Activated CD4-positive, alpha-beta T cell treated with anti-CD3 and anti-CD28 coated beads, Interleukin-2, amount 10 ng/mL, durations not matched to agents 24 days and 14 days (primary cell): ENCODE measurements at places on chromosomes 3 and 15. TPM values are rescaled to one million over a fixed set of nuclear protein-coding genes. Genes with fewer than 3 reads are reported as not detected.

- no peak overlapping the region for H3K27ac ChIP-seq
- peaks cover 8% of the 10 kb centered on the region for H3K36me3 ChIP-seq
- no peak overlapping the region for H3K4me3 ChIP-seq
- peaks cover 62% of the 10 kb centered on the region for H3K4me1 ChIP-seq
- H3K27me3 ChIP-seq, result no peaks in the 10 kb centered on the region
Observed at GRCh38 chr3:72384602-72385001, 463.6 kb downstream of the SHQ1 start.

DNA sequence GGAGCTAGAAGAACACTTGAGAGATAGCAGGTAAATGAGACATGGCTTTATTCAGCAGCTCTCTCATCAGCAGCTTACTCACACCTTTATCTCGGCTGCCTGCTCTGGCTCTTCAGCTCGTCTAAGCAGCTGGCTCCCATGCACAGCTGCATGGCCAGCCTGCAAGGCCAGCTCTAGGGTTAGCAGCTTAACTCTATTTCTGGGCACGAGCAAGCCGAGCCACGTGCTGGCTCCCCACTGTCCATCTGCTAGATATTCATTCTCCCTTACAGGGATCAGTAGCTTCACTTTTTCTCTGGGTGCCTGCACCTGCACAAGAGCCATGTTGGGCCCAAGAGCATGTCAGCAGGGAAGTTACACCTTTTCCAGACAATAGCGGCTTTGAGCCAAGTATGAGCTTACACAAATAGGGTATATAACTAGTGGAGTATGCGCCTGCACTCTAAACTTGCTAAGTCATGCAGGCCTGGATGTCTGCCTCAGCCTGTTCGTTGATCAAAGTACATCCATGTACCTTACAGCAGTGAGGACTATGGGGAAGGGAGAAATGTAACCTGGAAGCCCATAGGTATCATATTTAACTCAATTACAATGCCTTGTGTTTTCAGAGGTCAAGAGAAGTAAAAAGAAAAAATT lies 174.9 kb upstream of the SNTN start:
- no peak for DNase-seq
- H3K4me3 ChIP-seq, result no peak overlapping the region
- H3K36me3 ChIP-seq, result no peaks in the 10 kb centered on the region
- no peak overlapping the region for H3K27ac ChIP-seq
- no peaks in the 10 kb centered on the region for H3K27me3 ChIP-seq

DNA sequence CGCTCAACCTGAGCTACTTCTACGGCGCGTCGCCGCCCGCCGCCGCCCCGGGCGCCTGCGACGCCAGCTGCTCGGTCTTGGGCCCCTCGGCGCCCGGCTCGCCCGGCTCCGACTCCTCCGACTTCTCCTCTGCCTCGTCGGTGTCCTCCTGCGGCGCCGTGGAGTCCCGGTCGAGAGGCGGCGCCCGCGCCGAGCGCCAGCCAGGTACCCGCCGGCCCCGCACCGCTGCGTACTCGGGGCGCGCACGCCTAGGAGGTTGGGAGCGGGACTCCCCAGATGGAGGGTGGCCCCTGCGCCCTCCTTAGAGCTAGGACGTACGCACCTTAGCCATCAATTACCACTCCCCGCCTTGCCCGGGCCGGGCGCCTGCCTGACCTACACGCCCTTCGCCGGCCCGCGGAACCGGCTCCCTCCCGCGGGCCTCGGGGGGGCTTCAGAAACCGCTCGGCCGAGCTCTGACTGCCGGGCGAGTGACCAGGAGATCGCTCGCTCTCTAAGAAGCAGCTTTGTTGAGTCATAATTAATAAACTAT lies 466 bp downstream of the NFKBIZ start:
- H3K4me1 ChIP-seq, result peaks cover 53% of the 10 kb centered on the region
- H3K27ac ChIP-seq, result peak overlapping the region; percentile 100
- H3K36me3 ChIP-seq, result peaks cover 59% of the 10 kb centered on the region
- H3K27me3 ChIP-seq, result no peaks in the 10 kb centered on the region
- H3K4me3 ChIP-seq, result peak overlapping the region; percentile 97

DNA sequence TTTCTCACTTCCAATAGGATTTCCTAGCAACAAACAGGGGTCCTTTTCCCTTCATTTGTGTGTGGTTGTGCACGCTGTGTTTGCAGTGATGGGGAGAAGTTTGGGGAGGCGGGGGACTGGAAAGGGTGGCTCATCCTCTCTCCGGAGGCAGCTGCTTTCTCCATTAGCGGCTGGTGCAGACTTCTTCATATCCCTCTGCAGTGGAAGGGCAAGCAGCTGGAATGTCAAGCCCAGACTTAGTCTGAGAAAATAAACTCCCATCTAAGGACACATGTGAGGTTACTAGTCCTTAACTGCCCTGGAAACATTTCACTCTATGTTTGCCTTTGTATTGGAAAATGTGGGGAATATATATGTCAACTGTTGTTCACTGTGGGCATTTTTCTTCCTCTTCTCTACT lies 467.0 kb upstream of the RASGRP1 start:
- H3K27me3 ChIP-seq, result peaks cover 18% of the 10 kb centered on the region
- H3K27ac ChIP-seq, result no peak overlapping the region
- no peak overlapping the region for H3K4me3 ChIP-seq
- DNase-seq, result no peak

DNA sequence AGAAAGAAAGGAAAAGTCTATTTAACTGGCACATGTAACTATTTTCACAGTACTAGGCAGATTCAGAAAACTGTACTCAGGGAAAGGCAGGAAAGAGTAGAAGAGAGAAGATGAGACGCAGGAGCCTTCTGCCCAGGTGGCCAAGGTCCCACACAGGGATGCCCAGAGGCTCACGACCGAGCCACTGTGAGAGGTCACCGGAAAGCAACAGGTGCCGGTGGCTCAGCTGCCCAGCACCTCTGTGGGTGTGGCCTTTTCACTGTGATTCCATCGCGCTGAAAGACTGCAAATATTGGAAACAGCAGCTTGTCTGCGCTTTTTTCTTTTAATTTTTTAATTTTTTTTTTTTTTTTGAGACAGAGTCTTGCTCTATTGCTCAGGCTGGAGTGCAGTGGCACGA lies 226.8 kb downstream of the OCA2 start:
- H3K4me3 ChIP-seq, result no peak overlapping the region
- DNase-seq, result peak; percentile 27
- no peaks in the 10 kb centered on the region for H3K36me3 ChIP-seq
- no peaks in the 10 kb centered on the region for H3K4me1 ChIP-seq

DNA sequence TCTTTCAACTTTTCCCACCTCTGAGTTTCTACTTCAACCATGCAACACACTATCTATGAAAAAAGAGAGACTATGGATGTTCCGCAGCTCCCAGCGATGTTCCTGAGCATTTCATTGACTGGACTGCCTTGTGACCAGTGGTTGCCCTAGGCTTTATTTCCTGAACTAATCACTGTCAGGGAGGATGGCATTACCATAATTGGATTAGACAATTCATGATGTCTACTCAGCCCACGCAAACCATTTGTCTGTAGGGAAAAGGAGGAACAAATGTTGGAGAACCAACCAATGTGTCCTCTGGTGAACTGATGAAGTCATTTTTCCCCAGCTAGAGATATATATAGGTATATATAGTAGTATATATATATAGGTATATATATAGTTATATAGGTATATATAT lies 229.3 kb upstream of the MCTP2 start:
- no peaks in the 10 kb centered on the region for H3K36me3 ChIP-seq
- DNase-seq, result no peak
- H3K4me1 ChIP-seq, result no peaks in the 10 kb centered on the region
- no peak overlapping the region for H3K27ac ChIP-seq
- H3K4me3 ChIP-seq, result no peak overlapping the region

GRCh38 chr3:21781355-21781754 lies 30.3 kb upstream of the ZNF385D start:
- H3K36me3 ChIP-seq, result no peaks in the 10 kb centered on the region
- H3K27ac ChIP-seq, result no peak overlapping the region
- no peaks in the 10 kb centered on the region for H3K4me1 ChIP-seq
- no peak overlapping the region for H3K4me3 ChIP-seq

- no peaks in the 10 kb centered on the region for H3K27me3 ChIP-seq
- no peak overlapping the region for H3K4me3 ChIP-seq
- H3K4me1 ChIP-seq, result no peaks in the 10 kb centered on the region
Observed at GRCh38 chr3:73546961-73547360, 77.8 kb downstream of the PDZRN3 start.

DNA sequence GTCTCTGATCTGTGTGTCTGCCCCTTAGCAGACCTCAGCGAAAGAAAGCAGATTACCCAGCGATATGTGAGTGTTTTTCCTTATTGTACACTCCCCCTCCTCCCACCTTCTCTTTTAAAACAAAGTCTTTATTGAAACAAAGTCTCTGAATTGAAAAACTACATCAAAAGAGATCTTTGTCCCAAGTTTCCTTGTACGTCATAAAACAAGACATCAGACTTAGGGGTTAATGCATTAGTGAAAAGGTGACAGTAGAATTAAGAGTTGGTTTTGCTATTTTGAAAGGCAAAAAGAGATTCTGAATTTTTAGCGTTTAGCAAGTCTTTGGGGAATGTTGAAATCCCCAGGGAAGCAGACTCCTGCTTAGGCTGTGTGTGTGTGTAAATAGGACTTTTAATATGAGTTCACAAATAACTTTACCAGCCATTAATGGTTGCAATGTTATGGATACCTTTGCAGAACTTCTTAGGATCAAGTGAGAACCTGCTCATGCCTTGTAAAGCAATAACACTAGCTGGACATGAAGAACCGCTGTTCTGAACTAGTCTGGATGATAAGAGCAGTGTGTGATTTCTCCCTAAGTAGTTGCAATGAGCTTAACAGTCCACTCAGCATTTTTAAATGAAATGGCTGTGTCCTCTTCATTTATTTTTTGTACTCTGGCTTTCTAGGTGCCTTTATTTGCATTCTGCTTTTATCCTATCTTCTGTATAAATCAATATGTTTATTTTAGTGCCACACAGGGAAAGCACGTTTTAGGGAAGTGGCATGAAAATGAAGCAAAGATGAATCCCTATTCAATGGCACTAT lies 136.6 kb downstream of the MCTP2 start:
- peaks cover 39% of the 10 kb centered on the region for H3K36me3 ChIP-seq
- no peak overlapping the region for H3K27ac ChIP-seq
- no peaks in the 10 kb centered on the region for H3K27me3 ChIP-seq
- H3K4me1 ChIP-seq, result peaks cover 4% of the 10 kb centered on the region
- DNase-seq, result no peak

DNA sequence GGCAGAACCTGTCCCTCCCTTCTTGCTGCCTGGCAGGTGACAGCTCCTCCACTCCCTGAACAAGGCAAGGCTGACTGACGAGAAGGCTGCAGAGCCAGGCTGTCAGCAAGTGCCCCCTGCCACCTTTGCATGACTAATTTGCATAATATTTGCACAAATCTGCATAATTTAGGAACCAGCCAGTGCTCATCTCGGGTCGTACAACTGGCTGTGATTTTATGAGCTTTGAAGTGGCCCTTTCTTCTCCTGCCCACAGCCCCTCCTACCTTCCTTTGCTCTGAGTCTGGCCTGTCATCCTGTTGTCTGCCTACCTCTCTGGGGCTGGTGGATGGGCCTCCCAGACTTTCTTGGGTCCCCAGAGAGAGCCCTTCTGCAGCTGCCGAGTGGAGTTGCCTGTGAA lies 58.9 kb downstream of the LINGO1 start:
- DNase-seq, result no peak
- H3K27me3 ChIP-seq, result no peaks in the 10 kb centered on the region
- H3K36me3 ChIP-seq, result no peaks in the 10 kb centered on the region
- H3K4me3 ChIP-seq, result no peak overlapping the region

- peaks cover 36% of the 10 kb centered on the region for H3K4me1 ChIP-seq
- no peak overlapping the region for H3K27ac ChIP-seq
- DNase-seq, result no peak
- no peaks in the 10 kb centered on the region for H3K36me3 ChIP-seq
Observed at GRCh38 chr3:149243540-149243939, 21.9 kb upstream of the CP start.

- DNase-seq, result no peak
- H3K4me3 ChIP-seq, result no peak overlapping the region
- H3K27me3 ChIP-seq, result no peaks in the 10 kb centered on the region
Observed at GRCh38 chr15:80183886-80184285, 31.1 kb downstream of the FAH start.

DNA sequence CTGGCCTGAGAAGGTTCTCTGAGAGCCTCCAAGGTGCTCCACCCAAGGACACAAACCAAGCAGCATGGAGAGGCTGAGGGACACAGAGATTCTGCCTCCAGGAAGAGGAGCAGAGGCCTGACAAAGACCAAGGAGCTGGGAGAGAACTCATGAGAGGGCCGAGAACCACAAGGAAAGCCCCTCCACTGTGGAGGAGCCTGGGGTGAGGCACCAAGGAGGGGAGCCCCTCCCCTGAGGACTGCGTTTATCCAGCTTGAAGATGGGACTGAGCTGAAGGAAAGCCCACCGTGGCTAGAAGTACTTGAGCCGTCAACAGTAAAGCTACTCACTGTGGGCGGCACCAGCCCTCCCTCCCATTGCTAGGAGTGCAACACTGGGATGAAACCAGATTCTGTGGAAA lies 63.1 kb upstream of the MEF2A start:
- H3K4me3 ChIP-seq, result no peak overlapping the region
- DNase-seq, result no peak
- H3K27ac ChIP-seq, result peak overlapping the region; percentile 39

- peaks cover 12% of the 10 kb centered on the region for H3K27me3 ChIP-seq
- H3K36me3 ChIP-seq, result no peaks in the 10 kb centered on the region
- H3K4me3 ChIP-seq, result no peak overlapping the region
- no peak for DNase-seq
Observed at GRCh38 chr3:42507761-42508335, 5.4 kb downstream of the VIPR1 start.

DNA sequence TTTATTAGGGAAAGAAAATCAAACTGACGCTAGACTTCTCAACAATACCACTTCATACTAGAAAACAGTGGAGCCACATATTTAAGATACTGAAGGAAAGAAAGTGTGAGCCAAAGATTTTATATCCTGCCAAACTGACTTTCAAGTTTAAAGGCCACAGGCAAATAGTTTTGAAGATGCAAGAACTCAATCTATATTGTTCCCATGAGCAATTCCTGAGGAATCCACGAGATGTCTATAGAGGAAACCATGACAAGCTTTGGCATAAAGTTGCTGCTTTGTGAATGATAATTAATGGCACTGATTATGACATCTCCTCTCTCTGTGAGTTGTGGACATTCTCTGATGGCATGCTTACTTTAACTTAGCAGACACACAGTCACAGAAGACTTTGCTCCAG lies 276.1 kb upstream of the GOLGA6L4 start:
- no peak for DNase-seq
- H3K36me3 ChIP-seq, result no peaks in the 10 kb centered on the region
- peaks cover 2% of the 10 kb centered on the region for H3K27me3 ChIP-seq
- no peaks in the 10 kb centered on the region for H3K4me1 ChIP-seq
- no peak overlapping the region for H3K4me3 ChIP-seq

The IQCF2 gene
- total RNA-seq, result not detected in 2 replicates

The GNB4 gene
- total RNA-seq, result 11.8 and 14.0 TPM in 2 replicates

The AP4E1 gene
- total RNA-seq, result 16.5 TPM in 2 replicates

The SSUH2 gene
- total RNA-seq, result 0.19 TPM in 1 of 2 replicates, not detected in the other

The ANP32A gene
- total RNA-seq, result 280 and 302 TPM in 2 replicates

The CTXND1 gene
- not detected in 2 replicates for total RNA-seq

The CCDC191 gene
- total RNA-seq, result 0.66 and 1.7 TPM in 2 replicates

The ABHD6 gene
- total RNA-seq, result 9.8 and 10.8 TPM in 2 replicates
